HFF-Myc (cell line): ENCODE measurements at places on chromosomes 6 and 20.

DNA sequence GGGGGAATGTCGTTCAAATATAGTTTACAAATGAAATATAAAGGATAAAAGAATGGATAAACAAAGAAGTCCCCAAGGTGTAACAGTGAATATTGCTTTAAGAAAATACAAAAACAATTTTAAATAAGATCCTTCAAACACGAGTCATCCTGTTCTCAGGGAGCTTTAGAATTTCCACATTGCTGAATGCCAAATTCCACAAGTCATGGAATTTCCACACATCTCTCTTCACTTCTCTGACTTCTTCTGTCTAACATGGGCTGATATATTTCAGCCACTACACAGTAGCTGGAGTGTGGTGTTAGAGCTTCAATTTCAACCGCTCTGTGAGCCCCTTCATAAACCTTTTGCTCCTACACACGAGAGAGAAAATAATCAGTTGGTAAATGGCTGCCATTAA lies 28.0 kb downstream of the IL22RA2 start:
- no peak for DNase-seq

- no peak for DNase-seq
Observed at GRCh38 chr6:142280265-142280664, 21.5 kb upstream of the ADGRG6 start.

DNA sequence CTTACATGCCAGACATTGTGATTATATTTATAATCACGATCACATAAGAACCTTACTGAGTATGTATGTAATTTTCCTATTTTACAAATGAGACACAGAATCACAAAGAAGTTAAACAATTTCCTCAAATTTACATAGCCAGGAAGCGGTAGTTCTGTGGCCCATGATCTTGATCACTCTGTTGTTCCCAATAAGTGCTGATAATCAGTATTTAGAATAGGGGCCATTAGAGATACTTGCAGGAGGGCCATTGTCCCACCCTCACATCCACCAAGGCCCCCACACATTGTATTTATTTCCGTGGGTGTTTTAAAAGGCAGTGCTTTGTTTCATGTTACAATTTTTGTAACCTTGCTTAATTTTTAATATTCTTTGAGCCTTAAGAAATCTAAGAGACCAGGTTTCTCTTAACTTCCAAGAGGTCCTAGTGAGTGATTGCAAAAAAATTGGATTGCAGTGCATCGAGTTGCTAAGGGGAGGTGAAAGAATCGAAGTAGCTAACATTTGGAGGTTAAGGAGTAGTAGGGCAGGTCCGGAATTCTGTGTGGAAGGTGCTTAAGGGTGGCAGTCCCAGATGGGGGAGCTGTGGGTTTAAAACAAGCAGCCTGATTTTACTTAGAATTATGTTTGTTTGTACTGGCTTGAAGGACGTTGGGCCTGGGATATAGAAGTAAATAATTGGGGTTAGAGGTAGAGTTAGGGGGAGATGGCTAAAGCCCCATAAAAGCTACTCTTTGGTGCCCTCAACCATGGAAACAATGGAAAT lies 339.4 kb downstream of the CDKAL1 start:
- no peak for DNase-seq

- no peak for DNase-seq
Observed at GRCh38 chr6:167053895-167054530, 54.8 kb downstream of the CEP43 start.

DNA sequence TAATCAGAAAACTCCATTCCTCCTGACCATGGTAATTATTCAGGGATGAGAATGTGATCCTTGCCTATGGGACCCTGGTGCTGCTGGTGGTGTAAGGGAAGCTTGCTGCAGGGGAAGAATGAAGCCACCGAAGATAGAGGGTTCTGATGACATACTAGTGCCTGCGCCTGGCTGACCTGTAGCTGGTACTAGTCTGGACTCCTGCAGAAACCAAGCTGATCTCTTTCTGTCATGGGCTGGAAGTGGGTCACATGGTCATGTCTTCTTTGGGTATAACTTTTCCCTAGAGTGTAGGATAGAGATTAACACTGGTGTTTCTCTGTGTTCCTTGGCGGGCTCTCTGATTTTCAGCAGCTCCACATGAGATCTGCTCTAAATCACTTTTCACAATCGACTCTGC lies 8.6 kb upstream of the SLC4A11 start:
- DNase-seq, result no peak

DNA sequence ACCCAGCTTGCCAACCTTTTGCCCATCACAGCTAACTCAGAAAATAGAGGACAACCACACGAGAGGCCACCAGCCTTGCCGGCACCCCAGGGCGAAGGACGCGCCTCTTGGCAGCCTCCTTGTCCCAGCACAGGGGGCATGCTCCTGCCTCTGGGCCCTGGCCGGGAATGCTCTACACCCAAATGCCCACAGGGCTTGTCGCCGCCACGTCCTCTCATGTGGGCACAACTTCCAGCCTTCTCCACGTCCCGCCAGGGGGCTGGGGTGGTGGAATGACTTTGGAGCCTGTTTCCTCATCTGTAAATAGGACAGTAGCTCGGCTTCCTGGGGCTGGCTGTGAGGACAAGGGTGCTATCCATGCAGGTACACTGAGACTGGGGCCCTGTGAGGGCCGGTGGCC lies 152.4 kb upstream of the MLN start:
- DNase-seq, result no peak

DNA sequence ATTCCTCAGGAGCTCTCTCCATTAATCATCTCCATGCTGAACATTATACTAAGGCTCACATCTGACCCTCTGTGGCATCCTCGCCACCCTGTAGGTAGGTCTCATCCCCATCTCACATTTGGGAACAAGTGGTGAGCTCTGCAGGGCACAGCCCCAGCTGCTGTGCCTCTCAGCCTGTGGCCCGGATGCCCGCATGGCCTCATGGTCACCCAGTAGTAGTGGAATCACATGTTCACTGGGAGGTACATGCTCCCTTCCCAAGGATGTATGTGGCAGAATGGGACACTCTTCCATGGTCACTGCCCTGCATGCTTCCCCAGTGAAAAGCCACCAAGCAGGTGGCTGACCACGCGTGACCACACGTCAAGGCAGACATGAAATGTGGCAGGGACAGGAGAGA lies 26.3 kb upstream of the APMAP start:
- no peak for DNase-seq

DNA sequence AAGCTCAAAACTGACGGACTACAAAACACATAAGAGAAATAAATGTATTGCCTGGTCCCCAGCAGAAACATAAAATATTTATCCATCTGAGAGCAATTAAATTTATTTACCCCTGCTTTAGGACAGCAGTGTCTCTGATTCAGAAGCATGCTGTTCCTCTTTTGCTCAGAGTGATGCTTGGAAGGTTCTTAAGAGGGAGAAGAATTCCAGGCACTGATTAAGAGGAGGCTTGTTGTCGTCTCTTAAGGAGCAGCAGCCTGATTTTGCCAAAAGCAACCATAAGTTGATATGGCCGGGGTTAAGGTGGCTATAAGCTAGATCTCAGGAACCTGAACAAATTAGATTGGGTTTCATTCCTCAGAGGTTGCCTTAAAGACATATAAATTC lies 25.8 kb downstream of the CAP2 start:
- no peak for DNase-seq

DNA sequence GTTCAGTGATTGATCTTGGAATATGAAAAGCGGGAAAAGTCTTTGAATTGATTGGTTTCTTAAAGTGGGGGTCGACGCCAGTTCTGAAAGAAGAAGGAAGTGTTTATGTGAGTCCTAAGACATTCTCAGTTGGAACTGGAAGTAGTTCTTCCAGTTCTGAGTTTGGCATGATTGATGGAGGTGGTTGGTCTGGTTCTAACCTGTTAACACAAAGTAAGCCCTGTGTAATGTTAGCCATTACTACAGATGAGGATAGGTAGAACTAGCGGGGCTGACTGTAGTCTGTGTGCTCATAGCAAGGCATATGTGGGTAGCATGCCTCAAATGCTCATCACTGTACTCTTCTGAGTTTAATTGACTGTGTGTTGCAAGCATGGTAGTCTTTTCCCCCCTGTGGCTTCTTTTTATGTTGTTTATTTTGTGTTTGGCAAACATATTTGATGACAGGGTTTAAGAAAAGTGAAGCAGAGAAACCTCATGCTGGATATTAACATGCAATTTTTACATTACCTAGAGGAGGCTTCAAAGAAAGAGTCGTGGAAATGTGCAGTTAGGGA lies 24.9 kb downstream of the CITED2 start:
- DNase-seq, result no peak

DNA sequence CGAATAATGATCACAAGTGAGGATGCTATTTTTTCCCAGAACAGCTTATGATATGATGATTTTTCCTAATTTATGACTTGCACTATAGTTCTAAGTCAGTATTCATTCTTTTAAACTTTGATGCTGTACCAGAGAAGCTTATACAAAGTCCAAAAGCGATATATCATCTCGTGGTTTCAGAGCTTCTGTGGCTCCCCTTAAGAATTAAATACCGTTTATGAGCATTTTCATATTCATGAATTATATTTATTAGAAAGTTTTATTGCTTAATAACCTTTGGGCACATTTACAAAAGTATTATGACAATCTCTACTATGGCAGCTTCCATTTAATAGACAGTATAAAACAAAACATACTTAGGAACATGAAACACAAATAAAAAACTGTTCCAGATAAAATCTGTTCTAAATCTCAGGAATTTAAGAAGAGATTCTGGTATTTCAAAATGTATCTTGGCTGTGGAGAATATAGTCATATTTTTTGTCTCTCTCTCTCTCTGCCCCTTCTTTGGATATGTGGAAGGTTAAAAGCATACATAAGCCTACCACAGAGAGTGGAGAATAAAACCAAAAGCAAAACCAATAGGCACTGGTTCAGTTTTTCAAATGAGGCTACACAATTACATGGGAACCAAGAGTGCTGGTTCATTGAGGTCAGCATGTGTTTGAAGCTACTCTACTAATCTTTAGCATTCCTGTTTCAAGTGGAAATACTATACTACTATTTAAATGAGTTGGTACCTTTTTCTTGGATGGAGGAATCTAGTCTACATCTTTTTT lies 884.5 kb upstream of the GJE1 start:
- DNase-seq, result no peak

DNA sequence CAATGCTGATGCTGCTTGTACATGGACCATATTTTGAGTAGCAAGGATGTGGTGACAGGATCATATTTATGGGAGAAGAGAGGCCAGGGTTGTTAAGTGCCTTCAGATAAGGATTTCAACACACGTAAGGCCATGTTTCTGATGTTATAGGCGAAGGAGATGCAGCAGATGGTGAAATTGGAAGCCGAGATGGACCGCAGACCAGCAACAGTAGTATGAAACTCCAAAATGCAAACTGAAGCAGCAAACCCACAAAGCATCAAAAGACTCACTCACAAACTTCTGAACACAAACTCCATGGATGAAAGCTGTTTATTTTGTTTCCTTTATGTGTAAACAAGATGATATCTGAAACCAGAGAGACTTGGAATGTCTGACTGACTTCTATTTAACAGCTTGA lies 35.6 kb upstream of the LAMP5 start:
- no peak for DNase-seq

DNA sequence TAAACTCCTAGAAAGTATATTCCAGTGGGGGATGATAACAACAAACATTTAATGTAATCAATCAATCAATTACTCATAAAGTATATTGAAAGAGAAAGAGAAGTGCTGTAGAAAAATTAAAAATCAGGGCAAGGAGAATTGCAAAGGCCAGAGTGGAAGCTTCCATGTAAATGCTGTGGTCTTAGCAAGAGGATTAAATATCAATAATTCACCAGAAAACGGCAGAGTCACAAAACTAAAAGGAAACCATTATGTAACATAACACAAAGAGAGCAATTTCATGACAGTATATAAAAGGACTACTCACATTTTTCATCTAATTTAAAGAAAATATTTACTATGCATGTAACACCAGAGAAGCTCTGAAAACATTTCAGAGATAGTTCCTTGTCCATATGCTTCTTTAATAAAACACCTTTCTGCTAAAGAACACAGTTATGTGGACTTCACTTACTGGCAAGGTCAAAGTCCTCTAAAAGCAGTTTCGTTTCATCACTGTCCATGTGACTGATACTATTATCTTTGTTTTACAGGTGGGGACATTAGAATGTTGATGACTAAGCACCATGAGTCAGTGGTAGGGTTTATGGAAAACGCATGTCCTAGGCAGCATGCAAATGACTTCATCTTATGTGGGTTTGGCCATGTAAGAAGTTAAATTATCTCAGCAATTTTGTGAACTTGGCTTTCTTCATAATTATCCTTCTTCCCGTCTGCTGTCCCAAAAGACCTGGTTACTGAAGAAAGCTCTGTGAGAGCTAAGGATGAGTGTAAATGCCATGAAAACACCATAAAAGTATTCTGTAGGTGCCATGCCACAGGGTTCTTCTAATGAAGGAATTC lies 185.8 kb upstream of the TENT5A start:
- DNase-seq, result peak; percentile 93

DNA sequence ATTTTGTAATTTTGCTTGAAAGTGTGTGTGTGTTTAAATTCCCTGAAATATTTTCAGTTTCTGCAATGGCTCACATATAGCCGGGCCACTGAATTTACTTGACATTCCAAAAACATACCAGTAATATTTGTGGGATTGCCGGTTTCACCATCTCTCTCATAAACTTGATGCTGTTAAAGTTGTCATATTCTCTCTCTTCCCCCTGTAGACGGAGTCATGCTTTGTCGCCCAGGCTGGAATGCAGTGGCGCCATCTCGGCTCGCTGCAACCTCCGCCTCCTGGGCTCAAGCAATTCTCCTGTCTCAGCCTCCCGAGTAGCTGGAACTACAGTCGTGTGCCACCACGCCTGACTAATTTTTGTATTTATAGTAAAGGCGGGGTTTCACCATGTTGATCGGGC lies 122.1 kb downstream of the TIAM2 start:
- no peak for DNase-seq

DNA sequence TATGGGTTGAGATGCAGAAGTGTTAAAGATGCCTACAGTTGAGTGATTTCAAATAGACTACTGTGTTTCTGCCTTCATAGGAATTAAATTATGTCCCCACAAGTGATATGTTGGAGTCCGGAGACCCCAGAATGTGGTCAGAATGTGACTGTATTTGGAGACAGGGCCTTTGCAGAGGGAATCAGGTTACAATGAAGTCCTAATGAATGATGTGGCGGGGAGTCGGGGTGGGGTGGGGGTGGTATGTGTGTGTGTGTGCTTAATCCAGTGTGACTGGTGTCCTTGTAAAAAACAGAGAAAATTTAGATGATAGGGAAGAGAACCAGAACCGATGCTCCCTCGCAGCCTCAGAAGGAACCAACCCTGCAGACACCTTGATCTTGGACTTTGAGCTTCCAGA lies 448.2 kb downstream of the QKI start:
- DNase-seq, result no peak

DNA sequence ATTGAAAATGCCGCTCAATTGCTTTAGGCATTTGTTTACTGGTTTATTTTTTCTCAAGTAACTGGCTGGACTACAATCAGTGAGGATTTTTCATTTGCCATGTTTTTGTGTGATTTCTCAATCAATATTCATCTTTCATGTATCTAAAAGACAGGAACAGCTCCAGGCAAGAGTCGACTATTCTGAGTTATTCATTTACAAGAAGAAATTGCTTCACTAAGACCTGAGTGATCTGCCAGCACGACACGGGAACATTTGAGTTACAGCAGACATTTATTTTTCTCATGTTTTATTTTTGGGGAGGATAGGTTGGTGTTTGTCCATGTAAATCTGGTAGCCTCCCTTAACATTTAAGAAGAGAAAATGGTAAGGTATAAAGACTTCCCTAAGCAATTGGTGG lies 124.1 kb downstream of the CBLN4 start:
- no peak for DNase-seq

GRCh38 chr20:37807471-37808232 lies 95.3 kb upstream of the VSTM2L start:
- DNase-seq, result no peak
